ENCODE measurements at places on chromosomes 16 and 17. TPM values are rescaled to one million over a fixed set of nuclear protein-coding genes. Genes with fewer than 3 reads are reported as not detected.

DNA sequence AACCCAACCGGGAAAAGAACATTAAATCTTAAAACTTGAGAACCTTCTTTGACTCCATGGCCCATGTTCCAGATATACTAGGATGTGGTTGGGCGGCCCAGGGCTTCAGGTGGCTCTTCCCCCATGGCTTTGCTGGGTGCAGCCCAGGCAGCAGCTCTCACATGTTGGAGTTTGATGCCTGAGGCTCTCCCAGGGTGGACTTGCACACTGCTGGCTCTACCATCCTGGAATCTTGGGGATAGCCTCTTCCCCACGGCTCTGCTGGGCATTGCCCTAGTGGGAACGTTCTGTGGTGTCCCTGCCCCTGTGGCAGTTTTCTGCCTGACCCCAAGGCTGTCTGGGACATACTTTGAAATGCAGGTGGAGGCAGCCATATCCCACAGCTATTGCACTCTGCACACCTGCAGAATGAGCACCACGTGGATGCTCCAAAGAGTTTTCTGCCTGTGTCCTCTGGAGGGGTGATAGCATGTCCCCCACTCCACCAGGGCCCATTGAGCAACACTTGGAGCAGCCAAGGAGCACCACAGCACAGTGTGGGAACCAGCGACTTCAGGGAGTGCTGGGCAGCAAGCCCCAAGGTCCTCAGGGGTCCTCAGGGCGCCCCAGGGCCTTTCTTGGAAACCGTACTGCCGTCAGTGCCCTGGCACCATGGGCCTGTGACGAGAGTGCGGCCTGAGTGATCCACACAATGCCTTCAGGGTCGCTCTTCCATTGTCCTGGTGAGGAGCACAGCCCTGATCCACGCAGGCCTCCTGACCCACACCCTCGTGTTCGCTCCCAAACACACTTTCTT is 70.8 kb downstream of the GOSR1 start:
- H3K27ac ChIP-seq: no peak overlapping the region
- H3K4me1 ChIP-seq: no peaks in the 10 kb centered on the region
- H3K4me3 ChIP-seq: no peak overlapping the region
- no peaks in the 10 kb centered on the region for H3K27me3 ChIP-seq
- no peak for DNase-seq

GRCh38 chr17:82611140-82612058 is 36.8 kb downstream of the WDR45B start:
- peaks cover 2% of the 10 kb centered on the region for H3K36me3 ChIP-seq
- H3K27me3 ChIP-seq: no peaks in the 10 kb centered on the region
- H3K4me1 ChIP-seq: no peaks in the 10 kb centered on the region
- H3K4me3 ChIP-seq: no peak overlapping the region

DNA sequence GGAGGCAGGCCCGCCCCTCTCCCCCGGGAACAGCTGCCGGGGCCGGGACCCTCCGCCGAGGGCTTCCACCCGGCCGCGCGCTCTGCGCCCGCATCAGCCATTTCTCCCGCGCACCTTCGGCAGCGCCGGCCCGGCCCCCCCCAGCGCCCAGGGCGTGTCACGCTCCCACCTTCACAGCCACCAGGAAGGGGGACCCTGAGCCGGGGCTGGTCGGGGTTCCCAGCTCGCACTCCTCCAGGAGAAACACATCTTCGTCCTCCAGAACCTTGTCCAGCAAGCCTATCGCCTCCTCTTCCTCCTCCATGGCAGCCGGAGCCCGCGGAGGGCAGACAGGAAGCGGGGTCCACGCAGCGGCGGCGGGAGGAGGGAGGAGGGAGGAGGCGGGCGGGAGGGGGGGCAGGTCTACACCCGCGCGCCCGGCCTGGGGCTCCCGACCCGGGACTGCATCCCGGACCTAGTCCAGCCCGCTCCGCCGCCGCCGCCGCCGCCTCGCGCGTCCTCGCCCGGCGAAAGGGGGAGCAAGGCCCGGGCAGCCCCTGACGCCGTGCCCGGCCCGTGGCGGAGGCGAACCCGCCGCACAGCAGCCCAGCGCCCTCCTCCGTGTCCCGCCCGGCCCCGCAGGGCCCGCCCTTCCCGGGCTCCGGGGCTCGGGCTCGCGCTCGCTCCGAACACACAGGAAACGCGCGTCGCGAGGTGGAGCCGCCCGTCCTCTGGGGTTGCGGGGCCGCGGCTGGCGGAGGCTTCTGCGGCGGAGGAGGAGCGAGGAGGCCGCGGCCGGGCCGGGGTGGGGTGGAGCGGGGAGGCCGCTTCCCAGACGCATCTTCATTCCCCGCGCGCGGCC is 70.8 kb downstream of the ABR start:
- H3K27me3 ChIP-seq: no peaks in the 10 kb centered on the region
- H3K4me3 ChIP-seq: peak overlapping the region; percentile 40
- peak; percentile 89 for DNase-seq
- no peaks in the 10 kb centered on the region for H3K4me1 ChIP-seq
- no peaks in the 10 kb centered on the region for H3K36me3 ChIP-seq

DNA sequence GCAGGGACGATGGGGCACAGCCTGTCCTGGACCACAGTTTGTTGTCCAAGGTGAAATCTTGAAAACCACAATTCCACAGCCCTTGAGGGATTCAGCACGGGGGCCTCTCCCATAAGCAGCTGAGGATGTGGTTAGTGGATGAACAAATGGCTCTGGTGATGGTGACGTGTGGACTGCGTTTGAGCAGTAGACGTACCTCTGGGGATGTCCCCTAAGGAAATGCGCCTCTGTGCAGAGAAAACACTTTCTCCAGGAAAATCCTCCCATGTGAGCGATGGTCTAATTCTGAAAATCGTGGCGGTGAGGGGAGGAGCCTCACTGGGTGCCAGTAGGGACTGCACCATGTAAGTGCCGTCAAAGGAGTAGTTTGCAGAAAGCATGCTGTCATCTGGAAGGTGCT is 2.7 kb upstream of the SEPTIN12 start:
- no peak for DNase-seq
- H3K36me3 ChIP-seq: no peaks in the 10 kb centered on the region
- no peak overlapping the region for H3K27ac ChIP-seq
- H3K27me3 ChIP-seq: no peaks in the 10 kb centered on the region
- no peak overlapping the region for H3K4me3 ChIP-seq

GRCh38 chr17:81568416-81568815 is 16.3 kb upstream of the FAAP100 start:
- no peak overlapping the region for H3K4me3 ChIP-seq
- no peak overlapping the region for H3K27ac ChIP-seq
- no peaks in the 10 kb centered on the region for H3K27me3 ChIP-seq
- peak; percentile 54 for DNase-seq
- H3K36me3 ChIP-seq: peaks cover 40% of the 10 kb centered on the region

DNA sequence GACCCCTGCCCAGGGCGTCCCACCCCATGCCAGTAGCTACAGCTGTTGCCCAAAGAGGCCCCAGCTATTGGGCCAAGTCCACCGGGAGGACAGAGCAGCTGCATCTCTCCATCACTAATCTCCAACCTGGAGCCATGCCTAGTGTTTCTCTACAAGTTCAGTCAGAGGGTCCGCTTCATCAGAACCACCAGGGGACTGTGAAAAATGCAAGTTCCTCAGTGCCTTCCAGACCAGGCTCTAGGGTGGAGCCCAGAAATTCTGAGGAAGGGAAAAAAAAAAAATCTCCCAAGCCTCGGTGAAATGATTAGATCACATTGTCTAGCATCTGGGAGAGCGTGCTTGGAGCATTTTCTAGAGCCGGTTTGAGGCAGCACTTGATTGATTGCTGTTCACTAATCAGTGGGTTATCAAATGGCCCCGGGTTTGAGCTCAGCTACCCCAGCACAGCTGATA is 22.4 kb upstream of the HERPUD1 start:
- peaks cover 14% of the 10 kb centered on the region for H3K4me1 ChIP-seq
- no peak overlapping the region for H3K27ac ChIP-seq
- no peak overlapping the region for H3K4me3 ChIP-seq
- H3K36me3 ChIP-seq: no peaks in the 10 kb centered on the region

DNA sequence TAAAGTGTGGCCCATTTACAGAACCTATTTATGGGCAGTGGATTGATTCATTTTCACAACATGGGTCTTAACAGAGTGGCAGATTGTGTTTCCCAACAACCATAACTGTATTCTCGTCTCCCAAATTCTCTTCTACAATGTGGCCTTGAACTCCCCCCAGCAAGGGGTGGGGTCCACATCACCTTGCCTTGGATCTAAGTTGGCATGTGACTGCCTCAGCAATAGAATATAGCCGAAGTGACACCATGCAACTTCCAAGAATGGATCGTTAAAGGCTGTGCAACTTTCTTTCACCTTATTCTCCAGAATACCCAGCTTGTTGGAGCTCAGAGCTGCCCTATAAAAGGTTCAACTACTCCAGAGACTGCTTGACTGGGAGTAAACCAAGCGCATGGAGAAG is 72.0 kb upstream of the CDH5 start:
- no peaks in the 10 kb centered on the region for H3K36me3 ChIP-seq
- H3K27me3 ChIP-seq: no peaks in the 10 kb centered on the region
- no peaks in the 10 kb centered on the region for H3K4me1 ChIP-seq

GRCh38 chr16:13100970-13101369 is 199.6 kb downstream of the SHISA9 start:
- H3K27ac ChIP-seq: no peak overlapping the region
- H3K4me3 ChIP-seq: no peak overlapping the region
- no peaks in the 10 kb centered on the region for H3K4me1 ChIP-seq
- H3K27me3 ChIP-seq: no peaks in the 10 kb centered on the region
- no peak for DNase-seq

DNA sequence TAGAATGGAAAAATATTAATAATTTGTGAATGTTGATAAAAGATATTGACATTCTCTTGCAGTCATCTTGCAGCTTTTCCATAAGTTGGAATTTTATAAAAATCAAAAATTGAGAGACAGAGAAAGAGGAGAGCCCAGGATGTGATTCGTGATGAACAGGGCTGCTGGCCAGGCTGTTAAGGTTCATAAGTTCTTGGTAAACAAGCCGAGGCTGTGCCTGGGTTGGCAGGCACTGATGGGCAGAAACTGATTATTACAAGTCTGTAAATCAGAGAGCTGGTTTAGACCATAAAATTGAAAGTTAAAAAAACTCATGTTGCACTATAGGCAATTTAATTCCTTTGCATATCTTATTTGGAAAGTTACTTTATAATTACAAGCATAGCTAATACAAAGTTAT is 533.7 kb downstream of the HAPSTR1 start:
- no peaks in the 10 kb centered on the region for H3K4me1 ChIP-seq
- H3K27ac ChIP-seq: no peak overlapping the region
- peak; percentile 69 for DNase-seq
- H3K36me3 ChIP-seq: no peaks in the 10 kb centered on the region
- no peaks in the 10 kb centered on the region for H3K27me3 ChIP-seq

DNA sequence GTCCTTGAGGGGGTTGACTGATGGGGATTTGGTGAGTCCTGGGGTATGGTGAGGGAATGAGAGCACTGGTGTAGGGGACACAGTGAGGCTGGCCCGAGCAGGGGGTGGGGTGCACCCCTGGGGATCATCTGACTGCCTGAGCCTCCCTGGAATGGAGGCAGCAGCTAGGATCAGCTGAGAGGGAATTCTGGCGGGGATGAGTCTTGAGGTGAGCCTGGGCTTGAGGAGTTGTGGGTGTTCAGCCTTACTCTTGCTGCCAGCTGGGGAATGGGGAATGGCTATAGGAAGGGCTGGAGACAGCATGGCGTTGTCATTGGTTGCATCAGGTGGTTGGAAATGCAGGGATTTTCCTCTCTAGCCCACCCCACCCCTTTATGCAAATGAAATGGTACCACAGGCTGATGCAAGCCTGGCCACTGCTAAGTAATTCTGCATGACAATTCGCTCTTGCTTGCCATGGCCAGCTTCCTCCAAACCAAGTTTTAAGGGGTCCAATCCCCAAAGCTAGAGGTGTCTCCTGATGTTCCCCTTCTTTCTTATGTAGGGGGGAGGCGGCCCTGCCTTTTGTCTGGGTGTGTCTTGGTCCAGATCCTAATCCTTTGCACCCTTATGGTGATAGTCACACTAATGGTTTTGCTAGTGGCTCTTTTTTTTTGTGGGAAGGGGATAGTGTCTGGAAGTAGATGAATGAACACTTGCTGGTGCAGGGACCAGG is 7.5 kb downstream of the NFE2L1 start:
- H3K27me3 ChIP-seq: no peaks in the 10 kb centered on the region
- H3K4me3 ChIP-seq: no peak overlapping the region
- H3K4me1 ChIP-seq: peaks cover 42% of the 10 kb centered on the region
- H3K36me3 ChIP-seq: peaks cover 59% of the 10 kb centered on the region
- no peak for DNase-seq
- H3K27ac ChIP-seq: no peak overlapping the region

GRCh38 chr16:89189358-89190025 is 10.8 kb downstream of the SLC22A31 start:
- H3K4me1 ChIP-seq: peaks cover 8% of the 10 kb centered on the region
- no peak for DNase-seq
- no peaks in the 10 kb centered on the region for H3K36me3 ChIP-seq
- H3K4me3 ChIP-seq: no peak overlapping the region
- no peaks in the 10 kb centered on the region for H3K27me3 ChIP-seq

DNA sequence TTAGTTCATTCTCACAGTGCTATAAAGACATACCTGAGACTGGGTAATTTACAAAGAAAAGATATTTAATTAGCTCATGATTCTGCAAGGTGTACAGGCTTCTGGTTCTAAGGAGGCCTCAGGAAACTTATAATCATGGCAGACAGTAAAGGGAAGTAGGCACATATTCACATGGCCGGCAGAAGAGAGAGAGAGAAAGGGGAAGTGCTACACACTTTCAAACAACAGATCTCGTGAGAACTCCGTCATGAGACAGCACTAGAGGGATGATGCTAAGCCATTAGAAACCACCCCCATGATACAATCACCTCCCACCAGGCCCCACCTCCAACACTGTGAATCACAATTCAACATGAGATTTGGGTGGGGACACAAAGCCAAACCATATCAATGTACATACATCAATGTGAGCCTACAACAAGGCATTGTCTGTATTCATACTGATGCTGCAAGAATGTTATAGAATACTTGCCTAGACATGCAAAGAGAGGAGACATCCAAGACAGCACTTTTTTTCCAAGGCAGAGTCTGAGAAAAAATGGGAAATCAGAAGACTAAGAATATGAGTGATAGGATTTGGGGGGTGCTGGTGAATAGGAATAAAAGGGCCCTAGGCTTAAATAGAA is 114.8 kb upstream of the XYLT1 start:
- no peaks in the 10 kb centered on the region for H3K36me3 ChIP-seq
- no peak overlapping the region for H3K27ac ChIP-seq
- no peaks in the 10 kb centered on the region for H3K4me1 ChIP-seq
- no peaks in the 10 kb centered on the region for H3K27me3 ChIP-seq
- H3K4me3 ChIP-seq: no peak overlapping the region

GRCh38 chr17:39529455-39529854 is 68.2 kb downstream of the CDK12 start:
- H3K27ac ChIP-seq: no peak overlapping the region
- no peak for DNase-seq
- H3K27me3 ChIP-seq: no peaks in the 10 kb centered on the region
- peaks cover 47% of the 10 kb centered on the region for H3K36me3 ChIP-seq
- H3K4me3 ChIP-seq: no peak overlapping the region

- no peak overlapping the region for H3K4me3 ChIP-seq
- DNase-seq: no peak
- H3K4me1 ChIP-seq: no peaks in the 10 kb centered on the region
- no peak overlapping the region for H3K27ac ChIP-seq
- no peaks in the 10 kb centered on the region for H3K27me3 ChIP-seq
Observed at GRCh38 chr17:78338486-78339259, 21.2 kb downstream of the SOCS3 start.

Gene CLEC10A
- 16.1 TPM for total RNA-seq

Gene DYNLRB2
- 2.7 TPM for total RNA-seq

Gene UMOD
- 65.7 TPM for total RNA-seq

Gene GPS2
- 67.0 TPM for total RNA-seq

Gene CACNA1H
- total RNA-seq: 20.6 TPM

Gene SECTM1
- 87.5 TPM for total RNA-seq

Gene STX1B
- 1.7 TPM for total RNA-seq

Gene CD7
- total RNA-seq: 9.2 TPM

Gene FSCN2
- total RNA-seq: 3.8 TPM

Gene KCNJ18
- total RNA-seq: not detected

All from kidney (tissue), 22 donors.